ENCODE measurements at places on chromosomes 5 and 9.
A peak's percentile ranks its signal among the peaks of the same experiment; 100 is the strongest.

GRCh38 chr5:102590467-102590866, 91.7 kb upstream of the SLCO6A1 start:
- no peak for DNase-seq

DNA sequence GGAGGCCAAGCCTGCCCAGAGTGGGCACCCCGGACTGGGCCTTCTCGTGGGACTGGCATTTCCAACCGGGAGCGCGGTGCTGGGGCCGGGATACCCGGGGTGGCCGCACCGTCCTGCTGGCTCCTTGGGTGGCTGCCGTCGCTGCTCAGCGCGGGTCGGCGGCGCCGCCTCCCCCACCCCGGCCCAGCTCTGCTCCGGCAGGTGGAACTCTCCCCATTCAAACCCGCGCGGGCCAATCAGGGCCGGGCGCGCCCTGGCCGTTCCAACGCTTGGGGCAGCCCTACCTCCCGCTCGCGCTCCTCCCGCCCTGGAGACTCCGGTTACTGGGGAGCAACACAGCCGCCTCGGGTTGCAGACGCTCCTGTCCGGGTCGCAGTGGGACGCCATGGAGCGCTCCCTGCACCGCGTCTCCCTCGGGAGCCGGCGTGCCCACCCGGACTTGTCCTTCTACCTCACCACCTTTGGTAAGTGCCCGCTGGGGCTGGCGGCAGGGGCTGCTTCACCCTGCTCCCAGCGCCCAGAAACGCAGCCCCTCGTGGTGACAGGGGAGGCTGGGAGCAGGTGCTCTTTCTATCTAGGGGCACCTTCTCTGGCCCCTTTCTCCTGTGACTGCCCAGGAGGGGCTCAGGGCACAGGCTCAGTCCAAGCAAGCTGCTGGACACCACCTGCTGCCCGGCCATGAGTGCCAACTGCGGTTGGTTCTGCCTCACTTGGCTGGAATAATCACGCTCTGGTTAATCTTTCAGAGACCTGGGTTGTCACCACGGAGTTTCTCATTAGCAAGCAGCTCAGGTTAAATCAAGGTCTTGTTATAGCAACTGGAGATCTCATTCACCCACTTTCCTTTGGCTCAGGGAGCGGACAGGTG, at the start of gene RGS3:
TSS of gene RGS3 (plus strand) at position 310 of the 868 bp plus-strand sequence. CDS start at position 386, 76 bp downstream.
- DNase-seq: peak; percentile 69

DNA sequence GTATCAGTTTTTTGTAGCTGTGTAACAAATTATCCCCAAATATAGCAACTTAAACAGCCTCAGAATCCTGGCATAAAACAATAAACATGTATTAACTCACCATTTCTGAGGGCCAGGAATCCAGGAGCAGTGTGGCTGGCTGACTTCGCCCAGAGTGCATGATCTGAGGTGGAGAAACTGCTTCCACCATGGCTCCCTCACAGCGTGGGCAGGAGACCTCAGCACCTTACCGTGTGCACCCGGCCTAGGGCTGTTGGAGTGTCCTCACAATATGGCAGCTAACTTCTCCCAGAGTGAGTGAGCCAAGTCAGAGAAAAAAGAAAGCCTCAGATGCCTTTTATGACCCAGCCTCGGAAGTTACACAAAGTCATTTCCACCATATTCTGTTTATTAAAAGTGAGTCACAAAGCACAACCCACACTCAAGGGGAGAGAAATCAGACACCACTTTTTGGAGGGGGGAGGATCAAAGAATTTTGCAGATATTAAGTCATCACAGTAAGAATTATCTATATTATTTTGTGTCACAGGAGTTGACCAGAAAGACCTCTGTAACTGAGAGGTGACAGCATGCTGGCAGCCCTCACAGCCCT, 59.6 kb downstream of the TSTD2 start:
- DNase-seq: no peak

DNA sequence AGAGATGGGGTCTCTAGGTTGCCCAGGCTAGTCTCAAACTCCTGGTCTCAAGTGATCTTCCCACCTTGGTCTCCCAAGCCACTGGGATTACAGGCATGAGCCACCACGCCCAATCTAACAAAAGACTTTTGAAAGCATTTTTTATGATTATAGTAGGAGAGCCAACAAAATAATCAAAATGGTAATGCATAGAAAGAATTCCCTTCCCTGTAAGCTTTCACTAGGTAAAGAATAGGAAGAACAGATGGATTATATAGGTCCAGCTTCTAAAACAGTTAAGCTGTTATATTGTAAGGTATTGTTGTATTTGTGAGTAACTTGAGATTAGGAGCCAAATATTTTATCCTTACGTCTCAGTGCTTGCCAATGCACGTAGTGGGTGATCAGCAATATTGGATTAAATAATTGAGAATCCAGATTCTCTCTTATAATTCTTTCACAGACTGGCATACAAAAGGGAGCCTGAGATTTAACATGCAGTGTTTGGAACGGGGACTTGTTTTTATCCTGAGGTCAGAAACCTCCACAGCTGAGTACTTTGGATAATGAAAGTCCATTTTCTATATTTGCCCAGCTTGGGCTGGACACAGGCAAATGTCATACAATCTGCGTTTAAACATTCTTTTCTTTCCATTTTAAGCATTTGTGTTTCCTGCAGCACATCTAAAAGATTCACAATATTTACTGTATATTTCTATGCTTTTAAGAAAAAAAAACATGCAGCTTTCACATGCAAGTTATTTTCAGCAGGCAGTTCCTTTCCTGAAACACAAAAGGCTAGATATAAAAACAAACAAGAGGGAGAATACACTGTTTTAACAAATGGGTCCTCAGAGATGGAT, 238.4 kb downstream of the ARRDC3 start:
- DNase-seq: no peak

- no peak for DNase-seq
Measured at GRCh38 chr5:60332244-60333004, 367.5 kb downstream of the DEPDC1B start.

DNA sequence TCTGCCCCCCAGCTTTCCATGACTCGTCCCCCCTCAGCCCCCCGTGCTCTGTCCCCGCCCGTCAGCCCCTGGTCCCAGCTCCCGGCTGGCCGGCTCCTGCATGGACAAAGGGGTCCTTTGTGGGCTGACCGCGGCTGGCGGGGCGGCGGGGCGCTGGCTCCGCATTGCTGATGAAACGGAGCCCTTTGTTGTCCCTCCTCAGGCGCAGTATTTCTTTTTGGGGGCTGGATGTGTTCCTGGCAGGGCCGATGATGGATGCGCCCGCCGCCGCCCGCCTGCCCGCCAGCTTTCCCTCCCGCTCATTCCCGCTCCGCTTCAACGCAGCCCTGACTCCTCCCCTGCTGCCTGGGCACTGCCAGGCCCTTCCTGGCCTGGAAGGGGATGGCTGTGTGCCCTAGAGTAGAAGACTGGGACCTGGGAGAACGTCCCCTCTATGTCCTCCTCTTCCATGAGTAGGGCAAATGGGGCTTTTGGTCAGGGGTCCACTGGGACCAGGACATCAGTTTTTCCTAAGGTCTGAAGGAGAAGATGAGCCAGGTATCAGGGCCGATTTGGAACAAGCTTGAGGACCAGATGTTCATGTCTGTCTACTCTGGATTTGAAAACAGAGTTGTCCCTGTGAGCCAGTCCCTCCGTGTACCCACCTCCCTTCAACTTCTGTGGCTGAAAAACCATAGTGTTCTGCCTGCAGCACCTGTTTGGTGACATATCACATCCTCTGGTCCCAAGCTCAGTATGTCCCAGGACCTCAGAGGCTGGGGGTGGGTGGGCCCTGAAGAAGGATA, 29.0 kb downstream of the CXXC5 start:
- no peak for DNase-seq

DNA sequence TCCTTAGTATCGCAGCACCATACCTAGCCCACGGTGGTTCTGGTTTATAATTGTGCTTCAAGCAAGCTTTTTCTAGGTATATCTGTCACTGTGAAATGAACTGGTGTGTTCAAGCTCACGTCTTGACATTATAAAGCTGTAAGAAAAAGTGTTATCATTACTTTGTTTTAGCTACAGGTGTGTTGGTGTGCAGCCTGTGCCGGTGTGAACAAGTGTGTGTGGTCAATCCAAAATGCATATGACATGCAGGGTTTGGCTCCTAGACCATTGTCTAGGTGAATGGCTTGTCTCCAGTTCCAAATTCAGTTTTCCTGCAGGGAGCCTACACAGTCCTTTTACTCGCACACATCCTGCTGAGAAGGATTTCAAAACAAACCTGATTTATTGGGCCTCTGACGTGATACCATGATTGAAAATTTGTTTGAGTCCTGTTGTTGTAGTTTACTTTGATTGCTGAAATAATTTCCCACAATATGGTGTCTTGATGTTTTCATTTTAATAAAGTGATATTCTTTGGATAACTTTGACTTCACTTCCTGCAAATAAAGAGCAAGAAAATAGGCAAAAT, 3.7 kb downstream of the LSM11 start:
- DNase-seq: no peak

All from Daoy (cell line).